Common myeloid progenitor, CD34-positive (primary cell): ENCODE measurements at places on chromosomes 5 and 9.

GRCh38 chr5:179720222-179720621 is 12.4 kb upstream of the MAML1 start:
- no peaks in the 10 kb centered on the region for H3K4me1 ChIP-seq
- H3K36me3 ChIP-seq: peaks cover 85% of the 10 kb centered on the region
- no peak for DNase-seq
- no peak overlapping the region for H3K27ac ChIP-seq
- no peaks in the 10 kb centered on the region for H3K27me3 ChIP-seq

- H3K27me3 ChIP-seq: no peaks in the 10 kb centered on the region
- H3K27ac ChIP-seq: no peak overlapping the region
- no peaks in the 10 kb centered on the region for H3K36me3 ChIP-seq
- peaks cover 23% of the 10 kb centered on the region for H3K4me1 ChIP-seq
Observed at GRCh38 chr9:112743216-112743836, 7.2 kb upstream of the SNX30 start.

GRCh38 chr5:72034770-72035169 is 72.5 kb upstream of the MAP1B start:
- no peaks in the 10 kb centered on the region for H3K4me1 ChIP-seq
- no peak for DNase-seq
- H3K4me3 ChIP-seq: no peak overlapping the region
- no peaks in the 10 kb centered on the region for H3K36me3 ChIP-seq
- H3K27me3 ChIP-seq: peaks cover 25% of the 10 kb centered on the region

- no peak for DNase-seq
- H3K4me3 ChIP-seq: no peak overlapping the region
- no peak overlapping the region for H3K27ac ChIP-seq
- H3K27me3 ChIP-seq: no peaks in the 10 kb centered on the region
- no peaks in the 10 kb centered on the region for H3K36me3 ChIP-seq
- no peaks in the 10 kb centered on the region for H3K4me1 ChIP-seq
Observed at GRCh38 chr9:102474357-102474756, 520.8 kb upstream of the CYLC2 start.

DNA sequence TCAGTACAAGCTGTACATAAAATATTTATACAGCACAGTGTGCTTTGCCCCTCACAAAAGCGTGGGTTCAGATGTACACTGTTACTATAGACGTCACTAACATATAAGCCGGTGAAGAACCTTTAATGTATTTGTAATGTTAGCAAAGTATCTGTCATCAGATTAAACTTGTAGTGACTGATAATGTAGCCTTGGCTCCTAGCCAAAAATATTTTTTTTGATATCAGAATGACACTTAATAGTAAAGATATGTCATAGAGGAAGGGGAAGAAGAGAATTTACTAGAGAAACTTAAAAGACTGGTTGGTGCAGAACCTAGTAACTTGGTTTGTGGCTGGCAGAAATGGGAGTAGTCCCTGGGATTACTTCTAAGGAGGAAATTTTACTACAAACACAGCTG is 258.7 kb upstream of the DMRT1 start:
- no peak overlapping the region for H3K4me3 ChIP-seq
- H3K36me3 ChIP-seq: no peaks in the 10 kb centered on the region
- no peaks in the 10 kb centered on the region for H3K4me1 ChIP-seq

GRCh38 chr5:2486373-2486772 is 265.1 kb downstream of the IRX2 start:
- no peaks in the 10 kb centered on the region for H3K27me3 ChIP-seq
- H3K4me1 ChIP-seq: no peaks in the 10 kb centered on the region
- no peak for DNase-seq
- H3K27ac ChIP-seq: no peak overlapping the region
